ENCODE measurements at places on chromosomes 1 and 21.

DNA sequence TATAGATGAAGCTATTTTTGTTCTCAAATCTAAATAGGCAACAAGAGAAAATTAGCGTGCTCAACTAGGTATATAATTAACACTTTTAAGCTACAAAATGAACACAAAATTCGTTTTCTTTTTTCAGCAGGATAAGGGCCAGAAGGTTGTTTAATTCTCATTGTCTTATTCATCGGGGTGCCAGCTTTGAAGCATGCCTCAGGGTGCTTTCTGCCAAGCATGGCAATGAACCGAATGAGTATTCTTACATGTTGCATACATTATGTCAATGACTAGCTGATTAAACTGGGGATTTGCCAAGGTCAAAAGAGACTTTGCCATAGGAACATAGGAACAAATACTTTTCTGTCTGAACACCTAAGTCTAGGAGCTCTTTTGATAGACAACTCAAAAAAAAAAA is 102.0 kb upstream of the MAP1LC3C start:
- DNase-seq: no peak

GRCh38 chr1:25026730-25027450 is 96.8 kb upstream of the RUNX3 start:
- no peak for DNase-seq

GRCh38 chr1:21020151-21020550 is 156.5 kb downstream of the EIF4G3 start:
- no peak for DNase-seq

DNA sequence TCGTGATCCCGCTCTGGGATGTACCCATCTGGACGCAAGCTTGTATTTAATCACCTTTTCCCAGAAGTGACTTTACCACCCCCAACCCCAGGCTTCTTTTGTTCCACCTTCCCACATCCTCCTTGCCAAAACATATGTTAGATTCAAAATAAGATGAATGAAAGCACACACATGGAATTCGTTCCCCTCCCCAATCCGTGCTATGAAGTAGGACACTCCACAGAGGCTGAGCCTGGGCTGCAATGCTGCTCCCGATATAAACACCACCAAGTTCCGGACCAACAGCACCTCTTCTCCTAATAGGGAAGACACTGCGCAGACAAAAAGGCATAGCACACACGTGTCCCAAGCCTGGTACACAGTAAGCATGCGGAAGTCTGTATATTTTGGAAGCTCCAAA is 86.1 kb downstream of the CLSTN1 start:
- no peak for DNase-seq

- DNase-seq: no peak
Observed at GRCh38 chr1:12464598-12465056, 153.4 kb downstream of the DHRS3 start.

- DNase-seq: no peak
Observed at GRCh38 chr1:80018348-80018747, 1011.8 kb upstream of the ADGRL4 start.

DNA sequence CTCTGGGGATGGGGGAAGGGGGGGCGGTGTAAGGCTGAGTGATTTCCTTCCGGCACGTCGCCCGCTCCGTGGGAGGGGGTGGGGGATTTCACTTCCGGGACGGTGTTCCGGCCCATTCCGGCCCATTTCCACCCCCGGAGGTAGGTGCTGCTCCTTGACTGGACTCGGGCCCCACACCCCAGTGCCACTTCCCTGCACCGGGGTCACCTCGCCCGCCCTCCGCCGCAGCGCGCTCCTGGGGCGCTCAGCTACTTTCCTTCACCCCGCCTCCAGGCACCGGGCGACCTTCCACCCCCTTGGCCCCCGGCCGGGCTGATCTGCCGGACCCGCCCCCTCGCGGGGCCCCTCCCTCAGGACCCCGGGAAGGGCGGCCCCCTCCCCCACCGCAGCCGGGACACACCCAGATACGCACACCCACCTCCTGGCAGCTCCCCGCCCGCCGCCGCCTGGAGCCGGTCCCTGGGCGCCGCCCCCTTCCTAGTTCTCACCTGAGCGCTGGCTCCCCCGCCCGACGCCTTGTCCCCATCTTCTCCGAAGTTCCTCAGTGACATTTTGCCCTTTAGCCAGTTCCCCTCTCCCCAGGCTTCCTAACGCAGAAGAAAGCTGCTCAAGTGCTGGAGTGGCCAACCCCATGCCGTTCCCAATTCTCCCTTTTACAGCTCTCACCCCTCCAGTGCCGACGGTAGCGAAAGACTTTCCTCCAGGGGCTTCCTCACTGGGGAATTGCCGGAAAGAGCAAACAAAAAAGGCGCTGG is at the start of gene ZBTB37:
TSS of gene ZBTB37 (plus strand) at position 115 of the 755 bp plus-strand sequence. CDS start 1,846 bp downstream, outside the sequence.
- peak; percentile 85 for DNase-seq

DNA sequence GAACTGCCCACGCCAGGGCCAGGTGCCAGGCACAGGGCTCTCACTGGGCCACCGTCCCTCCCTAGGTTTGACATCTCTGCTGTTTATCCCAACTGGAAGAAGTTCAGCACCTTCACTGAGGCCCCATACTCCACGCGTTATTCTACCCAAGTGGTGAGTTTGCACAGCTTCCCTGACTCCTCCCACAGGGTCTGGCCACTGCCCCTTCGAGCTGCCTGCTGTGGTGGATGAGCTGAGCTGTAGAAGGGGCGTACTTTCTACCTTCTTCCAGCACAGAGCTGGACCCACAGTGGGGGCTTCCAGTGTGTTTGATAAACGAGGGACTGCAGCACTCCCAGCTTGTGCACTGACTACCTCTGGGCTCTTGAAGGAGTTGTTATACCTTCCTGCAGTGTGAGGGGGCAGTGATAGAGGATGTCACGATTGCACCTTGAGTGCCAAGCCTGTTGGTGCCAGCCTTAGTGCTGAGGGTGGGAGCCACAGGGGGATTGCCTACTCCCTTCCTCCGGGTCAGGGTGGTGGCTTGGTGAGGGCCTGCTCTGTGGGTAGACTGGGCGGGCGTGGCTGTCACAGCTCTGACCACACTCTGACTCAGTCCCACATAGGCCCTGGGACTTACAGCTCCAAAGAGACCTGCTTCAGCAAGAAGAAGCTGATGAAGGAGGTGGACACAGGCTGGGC is 5.9 kb upstream of the TTC22 start:
- DNase-seq: no peak

DNA sequence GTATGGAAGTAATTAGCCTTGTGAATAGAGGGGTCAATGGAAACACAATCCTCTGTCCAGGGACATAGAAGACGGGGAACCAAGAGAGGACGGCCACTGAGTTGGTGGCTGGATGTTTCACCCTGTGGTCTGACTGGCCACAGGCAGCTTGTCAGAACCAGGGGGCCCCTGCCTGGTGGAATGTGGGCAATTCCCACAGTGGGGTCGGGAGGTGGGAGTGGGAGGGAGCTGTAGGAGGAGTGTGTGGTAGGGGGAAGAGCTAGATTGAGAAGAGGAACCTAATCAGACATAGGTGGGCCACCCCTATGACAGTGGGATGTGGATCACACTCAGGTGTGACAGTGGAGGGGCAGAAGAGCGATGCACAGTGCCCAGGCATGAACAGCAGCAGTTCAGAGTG is 31.3 kb downstream of the TRIM62 start:
- DNase-seq: no peak

DNA sequence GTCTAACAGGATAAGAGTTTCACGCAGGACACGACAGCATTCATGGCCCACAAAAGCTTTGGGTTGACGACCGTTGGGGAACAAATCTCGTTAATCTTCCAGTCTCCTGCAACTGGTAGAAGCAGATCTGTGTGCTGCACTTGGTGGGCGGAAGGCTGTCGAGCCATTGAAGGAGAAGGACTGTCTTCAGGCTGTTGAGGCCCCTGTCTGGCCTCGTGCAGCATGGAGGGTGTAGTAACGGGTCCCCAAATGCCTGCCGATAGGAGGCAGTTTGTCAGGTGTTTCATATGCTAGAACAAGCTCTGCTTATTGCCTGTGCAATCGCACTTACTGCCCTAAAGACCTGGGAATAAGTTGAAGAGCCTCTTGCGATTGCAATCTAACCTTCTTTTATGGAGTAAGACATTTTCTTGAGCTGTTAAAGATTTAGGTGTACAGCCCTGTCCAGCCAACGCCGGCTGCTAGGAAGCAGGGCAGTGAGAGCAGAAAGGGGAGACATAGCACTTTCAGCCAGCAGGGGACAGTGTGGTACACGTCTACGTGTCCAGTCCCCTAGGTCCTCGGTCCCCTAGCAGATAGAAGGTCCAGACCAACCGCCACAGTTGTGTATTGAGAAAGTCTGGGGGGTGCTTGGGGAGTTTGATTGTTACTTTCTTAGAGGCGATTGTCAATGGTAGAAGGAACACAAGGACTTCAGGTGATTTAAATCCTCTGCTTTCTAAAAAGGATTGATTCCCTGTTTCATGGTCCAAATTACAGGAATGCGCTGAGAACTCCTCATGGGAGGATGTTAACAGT is 102.3 kb upstream of the TMPRSS2 start:
- DNase-seq: peak; percentile 9

DNA sequence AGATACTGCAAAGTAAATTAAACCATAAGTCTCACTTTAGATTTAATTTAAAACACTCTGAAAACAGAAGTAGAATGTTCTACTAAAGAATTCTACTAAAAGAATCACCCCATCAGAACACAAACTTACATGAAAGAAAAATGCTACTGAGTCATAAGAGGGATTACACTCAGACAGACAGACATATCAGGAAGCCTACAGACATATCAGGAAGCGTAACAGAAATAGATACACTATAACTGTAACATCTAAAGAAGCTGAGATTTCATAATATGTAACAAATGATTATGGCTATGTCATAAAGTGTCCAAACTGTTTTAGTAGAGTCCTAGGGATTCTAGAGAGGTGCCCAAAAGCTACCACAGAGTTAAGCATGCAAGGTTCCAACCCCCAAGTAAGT is 23.9 kb downstream of the FOXJ3 start:
- DNase-seq: no peak

DNA sequence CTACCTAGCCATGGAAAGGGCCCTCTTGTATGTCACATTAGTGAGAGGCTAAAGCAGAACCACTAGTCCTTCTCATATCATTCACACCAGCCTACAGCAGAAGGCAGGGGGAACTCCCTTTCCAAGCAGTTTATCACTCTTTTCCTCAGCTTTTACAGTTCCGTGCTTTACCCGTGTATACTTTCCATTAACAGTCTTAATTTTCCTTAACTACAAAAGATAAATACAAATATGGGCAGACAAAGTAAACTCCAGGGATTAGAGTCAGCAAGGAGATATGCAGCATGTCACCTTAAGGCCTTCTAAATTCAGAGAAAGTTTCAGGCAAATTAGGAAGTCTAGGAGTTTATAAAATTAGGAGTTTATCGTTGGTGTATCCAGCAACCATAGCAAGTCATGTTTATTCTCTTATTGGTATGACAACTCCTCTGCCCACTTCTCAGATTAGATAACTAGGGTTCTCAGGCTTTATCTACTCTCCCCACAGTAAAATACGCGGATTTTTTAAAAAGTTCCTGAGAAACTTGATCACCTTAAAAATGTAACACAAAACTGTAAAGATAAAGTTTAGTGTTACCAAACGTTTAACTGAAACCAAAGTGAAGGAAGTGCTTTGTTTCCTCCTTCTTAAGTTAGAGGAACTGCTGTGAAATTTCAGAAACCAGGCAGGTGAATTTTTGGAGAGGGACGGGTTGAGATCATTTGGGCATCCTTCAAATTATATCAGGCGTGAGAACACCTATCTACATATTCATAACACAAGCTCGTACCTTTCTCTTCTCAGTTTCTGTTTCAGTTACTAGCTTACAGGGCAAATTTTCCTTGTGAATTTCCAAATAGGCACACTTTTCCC is 42.7 kb upstream of the SLC19A2 start:
- no peak for DNase-seq

DNA sequence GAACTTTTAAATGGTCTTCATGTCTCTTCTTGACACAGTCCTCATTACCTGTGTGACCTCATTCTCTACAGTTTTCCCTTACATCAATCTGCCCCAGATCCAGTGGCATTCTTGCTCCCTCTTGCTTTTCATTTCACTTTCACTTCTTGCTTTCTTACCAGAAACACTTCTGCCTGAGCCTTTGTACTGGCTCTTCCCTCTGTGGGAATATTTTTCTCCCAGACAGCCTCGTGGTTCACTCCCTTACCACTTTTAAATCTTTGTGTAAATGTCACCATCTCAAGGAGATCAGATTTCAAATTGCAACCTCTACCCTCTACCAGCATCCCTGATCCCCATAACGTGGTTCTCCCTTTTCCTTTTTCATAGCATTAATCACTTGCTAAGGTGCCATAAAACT is 73.2 kb downstream of the DISC1 start:
- no peak for DNase-seq

GRCh38 chr1:174215766-174216165 is 56.4 kb downstream of the RABGAP1L start:
- no peak for DNase-seq

DNA sequence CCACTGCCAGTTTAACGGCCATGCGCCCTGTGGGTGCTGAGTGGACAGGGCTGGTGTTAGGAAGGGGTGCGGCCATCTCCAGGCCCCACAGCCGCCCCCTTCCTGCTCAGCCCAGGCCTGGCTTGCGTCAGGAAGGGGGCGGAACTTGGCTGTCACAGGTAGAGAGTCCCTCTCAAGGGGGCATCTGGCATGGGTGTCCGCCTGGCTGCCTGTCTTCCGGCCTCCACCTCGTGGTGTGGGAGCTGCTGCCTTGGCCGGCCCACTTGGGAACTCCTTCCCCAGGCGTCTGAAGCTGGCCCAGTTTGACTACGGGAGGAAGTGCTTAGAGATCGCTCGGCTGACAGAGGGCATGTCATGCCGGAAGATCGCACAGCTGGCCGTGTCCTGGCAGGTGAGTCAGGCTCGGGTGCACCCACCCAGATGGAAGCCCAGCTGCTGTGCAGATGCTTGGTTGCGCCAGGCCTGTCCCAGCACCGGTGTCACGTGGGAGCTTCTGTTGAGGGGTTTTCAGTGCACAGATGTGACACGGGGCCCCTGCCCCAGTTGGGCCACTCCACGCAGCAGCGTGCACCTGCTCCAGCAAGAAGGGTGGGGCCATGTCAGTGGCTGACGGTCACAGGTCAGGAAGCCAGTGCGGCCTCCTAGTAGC is 9.1 kb upstream of the ATAD3B start:
- peak; percentile 37 for DNase-seq

GRCh38 chr1:167095368-167095767 is 1.5 kb downstream of the STYXL2 start:
- no peak for DNase-seq

GRCh38 chr1:51274676-51275075 is 38.6 kb downstream of the RNF11 start:
- no peak for DNase-seq

DNA sequence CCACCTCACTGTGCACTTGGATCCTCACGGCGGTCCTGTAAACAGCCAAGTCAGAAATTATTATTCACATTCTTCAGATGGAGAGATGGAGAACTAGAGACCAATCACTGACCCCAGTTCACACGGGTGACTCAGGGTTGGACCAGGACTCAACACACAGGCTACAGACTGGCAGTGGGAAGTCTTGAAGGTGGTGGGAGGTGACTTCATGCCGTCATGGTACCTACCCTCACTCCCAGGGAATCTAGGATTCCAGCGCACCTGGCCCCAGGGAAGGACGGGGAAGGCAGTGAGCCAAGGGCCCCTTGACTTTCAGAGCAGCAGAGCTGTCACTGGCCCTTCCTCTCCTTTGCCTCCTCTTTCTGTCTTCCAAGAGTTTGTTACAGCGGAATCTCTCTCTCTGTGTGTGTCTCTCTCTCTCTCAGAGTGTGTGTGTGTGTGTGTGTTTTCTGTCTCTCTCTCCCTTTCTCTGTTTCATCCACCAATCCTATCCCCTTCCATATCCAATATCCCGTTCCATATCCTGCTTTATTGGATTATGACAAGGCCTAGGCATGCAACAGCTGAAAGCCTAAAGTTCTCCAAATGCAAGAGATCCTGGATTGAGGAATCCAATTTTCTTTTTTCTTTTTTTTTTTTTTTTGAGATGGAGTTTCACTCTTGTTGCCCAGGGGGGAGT is 11.7 kb downstream of the OPTC start:
- DNase-seq: no peak

- DNase-seq: no peak
Observed at GRCh38 chr1:35454616-35455015, 102.6 kb downstream of the KIAA0319L start.
